ENCODE measurements at places on chromosomes 12 and 14.

- no peak for DNase-seq
These were observed 10.8 kb upstream of the CNIH1 start for GRCh38 chr14:54451961-54452360.

GRCh38 chr12:88391556-88391955 is 188.7 kb downstream of the KITLG start:
- peak; percentile 62 for DNase-seq

GRCh38 chr12:50747817-50748216 is 16.1 kb upstream of the ATF1 start:
- no peak for DNase-seq

DNA sequence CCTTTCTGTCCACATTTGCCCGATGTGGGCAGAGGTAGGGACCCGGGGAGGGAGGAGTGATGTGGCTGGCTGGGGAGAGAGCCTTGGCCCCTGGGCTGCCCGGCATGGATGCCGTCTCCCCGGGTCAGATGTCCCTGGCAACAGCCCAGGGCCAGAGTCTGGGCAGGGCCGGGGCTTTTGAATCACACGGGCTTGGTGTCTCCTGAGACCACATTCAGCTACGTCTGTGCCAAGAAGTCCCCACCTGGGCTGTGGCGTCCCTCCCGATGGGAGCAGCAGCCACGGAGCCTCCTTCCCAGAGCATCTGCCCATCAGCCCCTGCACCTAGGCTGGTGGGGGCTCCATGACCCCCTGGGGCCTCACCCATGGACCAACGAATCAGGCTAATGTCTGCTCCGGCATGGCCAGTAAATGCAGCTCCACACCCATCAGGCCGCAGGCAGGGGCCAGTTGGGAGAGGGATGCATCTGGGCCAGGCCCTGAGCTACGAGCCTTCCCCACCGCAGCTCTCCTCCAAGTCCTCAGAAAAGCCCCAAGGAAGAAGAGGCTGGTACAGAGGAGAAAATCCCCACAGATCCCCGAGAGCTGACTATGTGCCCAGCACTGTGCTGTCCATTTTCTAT is 109.4 kb downstream of the RFLNA start:
- no peak for DNase-seq

GRCh38 chr12:49974677-49975317 is 2.0 kb downstream of the AQP6 start:
- DNase-seq, result no peak

GRCh38 chr14:104444159-104445030 is 135.2 kb upstream of the C14orf180 start:
- no peak for DNase-seq

- DNase-seq, result no peak
These were observed 16.0 kb downstream of the VSX2 start for GRCh38 chr14:74255281-74255680.

- no peak for DNase-seq
These were observed 4.7 kb downstream of the CALCOCO1 start for GRCh38 chr12:53722450-53723041.

DNA sequence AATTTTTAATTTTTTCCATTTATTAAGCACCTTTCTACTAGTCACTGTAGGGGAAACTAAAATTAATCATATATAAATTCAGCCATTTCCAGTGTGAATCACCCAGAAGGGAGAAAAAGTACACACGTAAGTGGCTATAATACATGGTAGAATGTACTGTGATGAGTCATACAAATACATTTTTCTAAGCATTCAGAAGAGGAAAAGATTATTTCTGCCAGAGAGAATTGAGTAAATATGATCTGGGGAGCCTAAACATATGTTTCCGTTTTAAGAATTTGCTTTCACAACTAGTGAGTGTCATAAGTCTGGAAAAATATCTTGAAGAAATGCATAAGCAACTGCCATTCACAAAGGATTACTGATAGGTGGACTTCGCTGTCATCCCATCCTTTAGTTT is 102.8 kb downstream of the TGFB3 start:
- DNase-seq, result peak; percentile 91

- peak; percentile 91 for DNase-seq
These were observed at the start of gene C12orf75 for GRCh38 chr12:105330283-105330930. C12orf75 (plus strand) TSS chr12:105330691; CDS start chr12:105330892, 201 bp downstream.

GRCh38 chr12:56545023-56545604 is 23.5 kb downstream of the RBMS2 start:
- no peak for DNase-seq
